CD4-positive, alpha-beta T cell treated with Interleukin-15 for 4 hours (primary cell): ENCODE measurements at places on chromosomes 5 and 9.

DNA sequence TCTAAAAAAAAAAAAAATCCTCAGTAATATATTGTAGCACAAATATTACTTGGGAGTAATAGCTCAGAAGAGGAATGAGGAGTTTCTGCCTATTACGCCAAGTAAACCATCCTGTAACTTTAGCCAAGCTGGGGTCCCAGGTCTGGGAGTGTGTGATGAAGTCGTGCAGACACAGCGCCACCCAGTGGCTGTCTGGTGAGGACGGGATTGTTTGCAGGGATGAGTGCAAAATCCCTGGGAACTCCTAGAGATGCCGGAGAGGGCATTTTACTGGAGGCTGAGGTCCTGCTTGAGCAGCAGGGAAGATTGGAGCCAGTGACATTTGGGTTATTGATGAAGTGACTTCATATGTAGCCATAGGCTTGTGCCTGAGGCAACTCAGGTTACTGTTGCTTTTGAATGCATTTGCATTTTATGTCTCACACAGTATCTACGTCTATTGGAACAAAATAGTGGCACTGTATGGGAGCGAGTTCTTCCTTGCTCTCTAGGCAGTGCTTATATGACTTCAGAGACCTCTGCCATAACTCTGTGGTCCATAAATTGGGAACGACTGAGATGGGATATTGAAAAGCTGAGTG lies 72.8 kb downstream of the PSAT1 start:
- DNase-seq, result peak; percentile 34

DNA sequence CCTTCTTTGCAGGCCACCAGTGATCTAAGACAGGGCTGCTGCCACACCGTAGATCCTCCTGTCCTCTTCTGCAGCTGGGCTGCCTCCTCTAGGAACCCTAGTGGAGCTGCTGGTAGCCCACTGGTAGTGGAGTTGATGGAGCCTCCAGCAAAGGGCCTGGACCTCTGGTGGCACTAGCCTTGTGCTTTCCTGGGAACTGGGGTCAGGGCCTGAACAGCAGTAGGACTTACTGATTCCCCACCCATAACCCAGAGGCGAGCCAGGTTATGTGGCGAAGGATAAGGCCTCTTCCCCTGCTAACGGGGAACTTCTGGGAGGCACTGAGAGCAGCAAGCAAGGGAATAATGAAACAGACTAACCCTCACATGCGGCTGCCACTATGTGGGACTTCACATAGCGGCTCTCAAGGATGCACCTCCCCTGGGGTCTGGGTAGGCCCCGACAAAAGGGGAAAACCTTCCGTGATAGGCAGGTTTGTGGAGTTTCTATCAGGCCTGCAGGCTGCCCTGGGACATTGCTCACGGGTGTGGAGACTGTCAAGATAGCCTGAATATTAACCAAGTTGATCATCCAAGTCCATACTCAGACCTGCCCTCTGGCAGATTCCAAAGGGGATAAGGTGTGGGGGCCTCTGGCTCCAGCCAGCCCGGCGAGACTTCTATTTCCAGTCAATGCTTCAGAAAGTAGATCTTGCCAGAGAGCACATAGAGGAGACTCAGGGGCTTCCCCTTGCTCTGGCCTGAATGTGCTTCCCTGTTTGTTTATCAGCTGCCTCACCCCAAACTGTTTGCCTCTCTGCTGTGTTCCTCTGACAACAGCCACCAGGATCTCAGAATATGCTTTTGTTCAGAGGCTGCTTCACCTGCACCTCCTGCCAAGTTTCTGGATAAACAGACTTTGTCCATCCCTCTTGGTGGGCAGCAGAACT lies 7.4 kb downstream of the SLC22A4 start:
- DNase-seq, result no peak

GRCh38 chr5:53099546-53099945 lies 10.0 kb downstream of the MOCS2 start:
- DNase-seq, result no peak

DNA sequence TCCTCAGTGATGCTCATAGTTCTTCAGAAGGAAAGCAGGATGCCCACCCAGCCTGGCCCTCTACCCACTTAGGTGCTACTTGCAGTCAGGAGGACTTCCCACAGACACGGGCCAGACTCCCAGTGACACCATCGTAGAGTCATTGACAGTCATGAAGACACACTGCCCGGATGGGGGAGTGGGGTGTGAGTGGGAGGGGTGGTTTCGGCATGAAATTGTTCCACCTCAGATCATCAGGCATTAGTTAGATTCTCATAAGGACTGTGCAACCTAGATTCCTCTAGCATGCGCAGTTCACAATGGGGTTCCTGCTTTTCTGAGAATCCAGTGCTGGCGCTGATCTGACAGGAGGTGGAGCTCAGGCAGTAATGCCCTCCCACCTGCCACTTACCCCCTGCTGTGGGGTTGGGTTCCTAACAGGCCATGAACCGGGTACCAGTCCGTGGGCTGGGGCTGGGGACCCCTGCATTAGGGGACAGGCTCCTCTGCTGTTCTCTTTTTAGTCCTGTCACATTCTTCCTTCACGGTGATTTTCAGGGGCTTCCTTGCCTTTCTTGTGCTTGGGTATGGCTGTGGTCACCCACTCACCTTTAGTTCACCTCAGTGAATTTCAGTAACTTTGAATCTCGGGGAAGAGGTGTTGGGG lies 88.2 kb upstream of the ANKRD55 start:
- no peak for DNase-seq

DNA sequence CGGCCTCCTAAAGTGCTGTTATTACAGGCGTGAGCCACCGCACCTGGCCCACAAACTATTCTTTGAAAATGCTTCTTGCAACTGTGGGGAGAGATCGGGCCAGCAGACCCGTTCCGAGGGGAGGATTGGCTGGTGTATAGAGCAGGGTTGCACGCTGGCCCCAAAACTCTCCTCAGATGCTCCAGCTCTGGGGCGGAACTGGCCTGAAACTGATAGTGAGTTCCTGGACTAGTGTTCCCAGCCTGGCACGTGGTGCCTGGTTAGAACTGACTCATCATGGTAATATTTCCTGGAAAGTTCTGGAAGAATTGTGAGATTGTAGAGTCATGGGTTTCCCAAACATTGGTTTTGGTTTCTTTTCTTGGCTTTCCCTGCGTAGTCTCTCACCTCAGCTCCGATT lies 120.5 kb downstream of the FBXL7 start:
- no peak for DNase-seq

DNA sequence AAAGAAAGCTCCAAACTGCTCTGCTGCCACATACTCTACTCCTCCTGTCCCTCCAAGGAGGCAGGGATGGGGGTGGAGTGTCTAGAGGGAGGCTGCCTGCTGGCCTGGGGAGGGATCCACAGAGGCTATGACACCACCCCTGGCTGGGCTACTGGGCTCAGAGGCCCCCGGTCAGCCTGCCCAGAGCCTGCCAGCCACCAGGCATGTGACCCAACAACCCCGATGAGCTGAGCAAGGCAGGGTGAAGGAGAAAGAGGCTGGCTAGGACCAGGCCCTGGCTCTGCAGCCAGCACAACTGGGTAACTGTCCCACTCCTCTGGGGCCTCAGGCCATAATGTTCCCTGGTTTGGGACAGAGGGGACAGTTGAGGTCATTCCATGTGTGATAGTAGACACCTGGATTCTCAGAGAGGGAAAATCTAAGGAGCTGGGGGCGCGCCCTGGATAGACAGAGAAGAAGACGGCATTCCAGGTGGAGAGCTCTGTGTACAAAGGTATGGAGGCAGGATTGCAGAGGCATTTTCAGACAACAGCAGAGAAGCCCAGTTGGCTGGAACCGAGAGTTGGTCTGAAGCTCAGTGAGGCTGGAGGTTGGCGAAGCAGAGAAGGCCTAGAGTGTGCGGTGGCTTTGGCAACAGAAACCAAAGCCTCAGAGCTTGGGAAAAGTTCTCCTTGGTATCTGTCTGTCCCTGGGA lies 33.8 kb upstream of the IL17B start:
- DNase-seq, result no peak

DNA sequence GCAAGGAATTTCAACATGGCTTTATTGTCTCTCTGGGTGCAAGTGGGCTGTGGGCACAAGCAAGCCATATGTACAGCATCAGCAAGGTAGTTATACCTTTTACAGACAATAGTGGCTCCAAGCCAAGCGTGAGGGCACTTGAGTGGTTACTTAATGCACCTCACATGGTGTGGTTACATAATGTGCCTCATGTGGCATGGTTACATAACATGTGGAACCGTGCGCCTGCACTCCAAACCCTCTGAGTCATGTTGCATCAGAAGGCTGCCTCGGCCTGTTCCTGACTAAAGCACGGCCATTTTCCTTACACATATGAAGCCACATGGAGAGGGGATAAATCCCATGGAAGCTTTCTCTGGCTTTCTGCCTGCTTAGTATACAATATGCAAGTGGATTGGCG lies 150.9 kb downstream of the OSTF1 start:
- no peak for DNase-seq

GRCh38 chr9:92770360-92770995 lies 5.8 kb upstream of the BICD2 start:
- no peak for DNase-seq

DNA sequence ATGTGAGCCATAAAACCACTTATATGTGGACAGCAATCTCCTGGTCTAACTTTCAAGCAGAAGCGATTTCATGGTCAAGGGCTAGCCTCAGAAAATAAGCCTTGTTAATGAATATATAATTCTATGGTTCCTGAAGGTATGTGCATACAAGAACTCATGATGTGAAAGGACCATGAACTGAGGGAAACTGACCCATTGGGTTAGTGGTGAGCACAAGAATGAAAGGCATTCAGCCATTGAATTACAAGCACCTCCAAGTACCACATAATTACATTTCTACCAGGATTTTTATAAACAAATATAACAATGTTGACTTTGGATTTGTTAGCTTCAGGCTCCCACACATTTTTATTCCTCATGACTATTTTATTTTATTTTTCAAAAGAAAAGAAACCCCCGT lies 459.0 kb downstream of the TLE4 start:
- DNase-seq, result no peak

- DNase-seq, result no peak
These were observed 56.5 kb upstream of the ZNF354A start for GRCh38 chr5:178786859-178787499.

DNA sequence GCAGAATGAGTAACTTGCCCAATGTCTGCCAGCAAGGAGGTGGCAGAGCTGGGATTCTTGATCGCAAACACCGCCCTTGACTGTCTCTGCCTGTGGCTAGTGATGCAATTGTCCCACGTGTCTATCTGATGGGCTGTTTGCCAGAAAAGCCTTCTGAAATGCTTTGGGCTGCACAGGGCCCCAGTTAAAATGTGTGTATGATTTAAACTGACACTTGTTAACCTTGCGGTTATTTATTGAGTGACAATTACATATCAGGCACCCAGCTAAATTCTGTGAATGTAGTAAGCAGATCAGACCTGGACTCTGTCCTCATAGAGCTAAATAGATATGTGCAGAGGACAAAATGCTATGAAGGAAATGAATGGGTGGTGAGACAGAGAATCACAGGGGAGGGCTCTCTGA lies 11.6 kb upstream of the IL12B start:
- peak; percentile 85 for DNase-seq

GRCh38 chr9:22097707-22098106 lies 88.6 kb upstream of the CDKN2B start:
- DNase-seq, result peak; percentile 35

DNA sequence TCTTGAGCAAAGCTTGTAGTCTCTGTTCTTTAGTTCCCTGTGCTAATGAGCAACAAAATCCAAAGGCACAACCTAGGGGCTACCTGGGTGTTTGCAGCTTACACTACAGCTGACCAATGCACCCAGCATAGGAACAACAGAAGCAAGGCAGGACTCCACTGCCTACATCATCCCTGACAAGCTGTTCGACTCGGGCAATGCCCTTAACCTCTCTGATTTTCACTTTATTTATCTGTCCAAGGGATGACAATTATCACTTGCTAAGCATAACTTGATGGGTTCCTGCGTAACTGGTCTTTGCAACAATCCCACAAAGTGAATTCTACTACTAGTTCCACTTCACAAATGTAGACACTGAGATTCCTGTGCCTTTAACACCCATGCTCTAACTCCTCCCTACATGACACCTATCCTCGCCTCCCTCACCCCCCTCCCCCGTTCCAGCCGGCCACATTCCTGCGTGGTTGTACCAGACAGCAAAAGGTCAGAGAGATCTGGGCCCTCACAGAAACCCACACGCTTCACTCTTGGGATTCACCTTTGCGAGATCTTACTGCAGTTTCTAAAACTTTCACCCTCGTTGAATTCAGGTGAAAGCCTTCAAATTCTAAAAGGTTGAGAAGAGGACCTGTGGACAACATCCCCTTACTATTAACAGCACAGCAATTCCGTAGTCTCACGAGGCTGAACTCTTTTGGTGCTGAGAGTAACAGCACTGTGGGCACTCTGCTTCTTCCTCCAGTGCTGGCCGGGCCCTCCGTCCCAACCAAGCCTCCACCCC lies 995 bp downstream of the IPPK start:
- peak; percentile 12 for DNase-seq

GRCh38 chr9:137064027-137064879 lies 6.1 kb downstream of the SAPCD2 start:
- peak; percentile 55 for DNase-seq

GRCh38 chr5:38468202-38468673 lies 88.2 kb downstream of the LIFR start:
- DNase-seq, result no peak

GRCh38 chr5:36099748-36100147 lies 33.1 kb upstream of the UGT3A2 start:
- no peak for DNase-seq

DNA sequence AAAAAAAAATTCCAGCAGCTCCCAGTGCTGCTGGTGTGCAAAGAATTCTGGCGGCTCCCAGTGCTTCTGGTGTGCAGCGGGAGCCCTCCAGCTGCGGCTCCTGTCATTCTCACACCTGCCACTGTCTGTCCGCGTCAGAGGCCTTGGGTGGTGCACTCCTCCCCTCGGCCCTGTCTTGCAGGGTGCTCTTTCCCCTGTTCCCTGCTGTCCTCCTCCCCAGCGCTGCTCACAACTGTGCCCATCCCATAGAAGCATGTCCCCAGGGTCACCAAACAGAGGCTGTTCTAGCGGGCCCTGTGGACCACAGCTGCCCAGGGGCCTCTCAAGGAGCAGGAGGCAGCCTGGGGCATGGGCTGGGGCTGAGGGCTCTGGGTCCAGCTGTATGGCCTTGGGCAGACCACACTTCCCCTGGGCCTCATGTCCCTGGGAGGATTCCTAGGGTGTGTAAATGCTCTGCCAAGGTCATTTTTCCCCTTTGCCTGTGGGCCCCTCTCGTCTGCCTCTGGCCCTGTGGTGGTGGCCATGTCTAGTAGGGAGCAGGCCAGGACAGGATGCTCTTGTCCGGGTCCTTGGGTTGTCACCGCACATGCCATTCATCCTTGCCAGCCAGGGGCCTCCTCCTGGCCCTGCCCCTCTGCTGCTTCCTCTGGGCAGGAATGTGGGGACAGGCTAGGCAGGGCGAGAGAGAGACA lies 68.2 kb downstream of the PHF2 start:
- no peak for DNase-seq

DNA sequence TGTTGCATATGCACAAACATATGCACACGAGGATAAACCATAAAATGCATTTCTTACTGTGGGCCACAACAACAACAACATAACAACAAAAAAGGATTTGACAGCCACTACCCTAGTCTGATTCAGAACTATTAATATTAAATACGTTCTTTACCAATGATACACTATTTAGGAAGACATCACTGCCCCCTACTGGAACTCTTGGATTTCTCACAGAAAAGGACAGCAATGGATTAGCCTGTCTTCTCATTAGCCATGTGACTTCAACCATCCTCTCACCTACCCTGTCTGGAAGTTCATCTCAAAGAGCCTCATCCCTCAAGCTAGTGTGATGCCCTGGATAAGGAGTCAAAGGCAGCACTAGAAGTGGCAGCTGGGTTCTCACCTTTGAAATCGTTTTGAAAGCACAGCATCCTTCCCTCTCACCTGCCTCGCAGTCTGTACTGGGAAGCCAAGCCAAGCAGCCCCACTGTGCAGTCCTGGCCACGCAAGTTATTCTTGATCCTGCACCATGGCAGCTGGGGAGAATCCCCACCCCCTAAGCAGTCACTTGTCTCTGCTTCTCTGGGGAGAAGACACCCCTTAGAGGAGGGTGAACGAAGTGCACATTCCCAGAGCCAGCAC lies 64.6 kb downstream of the SH3TC2 start:
- DNase-seq, result peak; percentile 66
